ENCODE measurements at places on chromosomes 16 and 17.

GRCh38 chr16:81546781-81547180 lies 102.2 kb downstream of the CMIP start:
- DNase-seq = no peak
- H3K4me3 ChIP-seq = no peak overlapping the region
- H3K4me1 ChIP-seq = peaks cover 63% of the 10 kb centered on the region
- no peaks in the 10 kb centered on the region for H3K36me3 ChIP-seq

DNA sequence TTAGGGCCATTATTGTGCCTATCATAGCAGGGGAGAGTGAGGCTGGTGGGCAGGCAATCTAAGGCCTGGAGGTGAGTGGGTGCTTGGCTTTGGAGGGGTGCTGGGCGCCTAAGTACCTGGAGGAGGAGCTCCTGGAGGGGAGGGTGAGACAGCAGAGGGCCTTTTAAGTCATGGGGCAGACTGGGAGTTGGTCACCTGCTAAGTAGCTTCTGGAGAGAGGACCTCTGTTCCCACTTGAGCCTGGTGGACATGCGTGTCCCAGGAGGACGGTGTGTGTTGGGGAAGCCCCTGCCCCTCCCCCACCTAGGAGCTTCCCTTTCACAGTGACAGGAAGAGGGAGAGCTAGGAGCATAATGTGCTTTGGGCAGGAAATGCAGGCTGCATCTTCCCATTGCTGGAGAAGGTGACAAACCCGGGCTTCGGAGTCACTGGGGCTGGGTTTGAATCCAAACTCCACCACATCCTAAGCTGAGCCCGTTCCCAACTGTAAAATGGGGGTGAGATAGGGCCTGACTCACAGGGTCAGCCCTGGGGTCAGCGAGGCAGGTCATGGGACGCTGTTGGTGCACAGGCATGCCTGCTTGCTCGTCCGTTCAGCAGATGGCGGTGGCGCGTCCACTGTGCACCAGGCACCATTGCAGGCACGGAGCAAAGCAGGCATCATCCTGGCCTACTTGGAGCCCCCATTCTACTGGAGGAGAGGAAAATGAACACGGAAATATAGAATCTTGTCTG lies 37.9 kb downstream of the CMIP start:
- no peaks in the 10 kb centered on the region for H3K27me3 ChIP-seq
- H3K27ac ChIP-seq = peak overlapping the region; percentile 83
- no peak overlapping the region for H3K4me3 ChIP-seq
- peaks cover 74% of the 10 kb centered on the region for H3K4me1 ChIP-seq

DNA sequence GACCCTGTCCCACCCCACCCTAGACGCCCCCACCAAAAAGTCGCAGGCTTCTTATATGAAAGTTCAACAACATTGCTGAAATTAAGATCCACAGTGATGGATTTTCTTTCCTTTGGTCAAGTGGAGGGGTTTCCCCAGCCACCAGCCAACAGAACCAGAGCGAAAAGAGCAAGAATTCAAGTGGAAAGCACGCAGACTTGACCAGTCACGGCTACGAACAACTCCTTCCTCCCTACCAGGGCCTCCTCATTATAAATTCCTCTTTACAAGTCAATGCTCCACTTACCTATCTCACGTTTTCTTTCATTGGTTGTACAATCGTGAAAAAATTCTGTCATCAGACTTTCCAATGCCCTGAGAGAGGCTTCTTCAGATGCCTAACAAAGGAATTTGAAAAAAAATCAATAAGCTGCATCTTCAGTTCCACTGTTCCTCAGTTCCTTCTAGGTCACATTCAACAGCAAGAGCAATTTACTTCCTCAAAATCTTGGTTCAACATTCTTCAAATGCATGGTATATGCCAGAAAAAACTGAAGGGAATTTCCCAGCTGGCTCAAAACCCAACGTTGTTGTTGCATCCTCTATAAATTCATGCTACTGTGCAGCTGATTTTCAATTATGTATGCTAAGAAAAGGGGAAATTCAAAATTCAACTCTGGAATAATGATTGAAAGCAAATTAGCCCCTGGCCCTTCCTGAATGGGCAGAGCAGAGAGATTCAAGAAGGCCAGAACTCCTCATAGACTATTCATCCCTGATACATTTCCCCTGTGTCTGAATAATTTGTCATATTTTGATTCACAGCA lies 30.9 kb downstream of the XPO6 start:
- peak overlapping the region; percentile 32 for H3K27ac ChIP-seq
- no peaks in the 10 kb centered on the region for H3K27me3 ChIP-seq
- no peak overlapping the region for H3K4me3 ChIP-seq
- H3K36me3 ChIP-seq = peaks cover 17% of the 10 kb centered on the region

- peaks cover 57% of the 10 kb centered on the region for H3K36me3 ChIP-seq
- H3K27ac ChIP-seq = no peak overlapping the region
- H3K27me3 ChIP-seq = no peaks in the 10 kb centered on the region
- peaks cover 11% of the 10 kb centered on the region for H3K4me1 ChIP-seq
These were observed 6.3 kb downstream of the PDF start for GRCh38 chr16:69324013-69324531.

DNA sequence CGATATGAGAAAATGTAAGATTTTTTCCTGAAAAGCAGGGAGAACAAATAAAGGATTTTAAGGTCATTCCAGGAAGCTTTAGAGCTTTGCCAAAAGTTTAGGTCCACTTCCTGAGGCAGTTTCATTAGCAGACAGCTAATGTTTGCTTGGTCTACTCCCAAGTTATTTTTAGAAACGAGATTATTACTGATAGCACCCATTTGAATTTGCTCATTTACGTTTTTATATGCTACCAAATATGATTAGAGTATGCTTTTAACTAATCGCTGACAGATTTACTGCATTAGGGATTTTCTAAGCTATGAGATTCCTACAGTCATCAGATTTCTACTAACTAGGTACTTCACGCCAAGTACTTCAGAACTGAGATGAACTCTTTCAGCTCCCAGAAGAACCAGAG lies 98.1 kb downstream of the WNT3 start:
- H3K4me1 ChIP-seq = no peaks in the 10 kb centered on the region
- DNase-seq = no peak
- H3K36me3 ChIP-seq = peaks cover 16% of the 10 kb centered on the region
- no peaks in the 10 kb centered on the region for H3K27me3 ChIP-seq

DNA sequence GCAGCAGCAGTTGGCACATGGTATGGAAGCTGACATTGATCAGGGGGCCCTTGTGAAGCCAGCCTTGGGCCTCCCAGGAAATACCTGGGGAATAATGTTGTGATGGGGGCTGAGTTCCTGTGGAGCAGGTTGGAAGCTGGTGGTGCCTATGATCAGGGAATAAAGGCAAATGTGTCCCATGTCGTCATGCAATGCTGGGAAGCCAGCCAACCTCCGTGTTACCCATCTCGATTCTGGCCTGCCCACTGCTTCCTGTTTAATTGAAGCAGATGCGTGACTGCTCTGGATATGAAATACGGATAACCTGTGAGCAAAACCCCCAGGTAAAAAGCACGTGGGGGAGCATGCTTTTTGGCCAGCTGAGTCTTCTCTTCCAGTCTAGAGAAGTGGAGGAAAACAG lies 580.4 kb upstream of the HSBP1 start:
- H3K27me3 ChIP-seq = no peaks in the 10 kb centered on the region
- no peak for DNase-seq
- no peak overlapping the region for H3K4me3 ChIP-seq
- no peak overlapping the region for H3K27ac ChIP-seq

- H3K4me1 ChIP-seq = no peaks in the 10 kb centered on the region
- H3K27me3 ChIP-seq = no peaks in the 10 kb centered on the region
These were observed 44.4 kb downstream of the IRX3 start for GRCh38 chr16:54242199-54242598.

GRCh38 chr16:79537584-79537983 lies 63.0 kb downstream of the MAF start:
- no peak overlapping the region for H3K4me3 ChIP-seq
- no peaks in the 10 kb centered on the region for H3K36me3 ChIP-seq
- DNase-seq = no peak

- no peak overlapping the region for H3K27ac ChIP-seq
- no peaks in the 10 kb centered on the region for H3K36me3 ChIP-seq
- H3K4me3 ChIP-seq = no peak overlapping the region
These were observed 39.7 kb downstream of the CUEDC1 start for GRCh38 chr17:57915544-57915943.

GRCh38 chr16:11488304-11488703 lies 98.4 kb downstream of the LITAF start:
- no peak overlapping the region for H3K4me3 ChIP-seq
- no peaks in the 10 kb centered on the region for H3K27me3 ChIP-seq
- DNase-seq = no peak
- H3K4me1 ChIP-seq = no peaks in the 10 kb centered on the region

DNA sequence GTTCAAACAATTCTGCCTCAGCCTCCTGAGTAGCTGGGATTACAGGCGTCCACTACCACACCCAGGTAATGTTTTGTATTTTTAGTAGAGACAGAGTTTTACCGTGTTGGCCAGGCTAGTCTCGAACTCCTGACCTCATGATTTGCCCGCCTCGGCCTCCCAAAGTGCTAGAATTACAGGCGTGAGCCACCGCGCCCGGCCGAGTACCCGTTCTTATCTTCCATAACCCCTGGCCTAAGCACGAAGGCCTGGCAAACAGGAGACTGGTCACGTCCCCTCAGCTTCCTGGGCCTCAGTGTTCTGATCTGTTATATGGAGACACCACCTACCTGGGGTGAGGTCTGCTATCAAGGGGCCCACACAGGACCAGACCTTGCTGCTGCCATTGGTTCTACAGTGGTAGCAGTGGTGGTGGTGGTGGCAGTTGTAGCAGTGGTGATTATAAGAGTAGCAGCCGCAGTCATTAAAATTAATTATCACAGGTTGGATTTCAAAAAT lies 1.3 kb downstream of the SLC5A10 start:
- no peak overlapping the region for H3K27ac ChIP-seq
- no peak for DNase-seq
- peaks cover 9% of the 10 kb centered on the region for H3K4me1 ChIP-seq
- no peak overlapping the region for H3K4me3 ChIP-seq

- H3K27ac ChIP-seq = no peak overlapping the region
- no peaks in the 10 kb centered on the region for H3K27me3 ChIP-seq
- no peak for DNase-seq
- peaks cover 2% of the 10 kb centered on the region for H3K36me3 ChIP-seq
These were observed 176.8 kb downstream of the KATNIP start for GRCh38 chr16:27726621-27727261.
